EH (cell line): ENCODE measurements at places on chromosomes 1 and 21.

DNA sequence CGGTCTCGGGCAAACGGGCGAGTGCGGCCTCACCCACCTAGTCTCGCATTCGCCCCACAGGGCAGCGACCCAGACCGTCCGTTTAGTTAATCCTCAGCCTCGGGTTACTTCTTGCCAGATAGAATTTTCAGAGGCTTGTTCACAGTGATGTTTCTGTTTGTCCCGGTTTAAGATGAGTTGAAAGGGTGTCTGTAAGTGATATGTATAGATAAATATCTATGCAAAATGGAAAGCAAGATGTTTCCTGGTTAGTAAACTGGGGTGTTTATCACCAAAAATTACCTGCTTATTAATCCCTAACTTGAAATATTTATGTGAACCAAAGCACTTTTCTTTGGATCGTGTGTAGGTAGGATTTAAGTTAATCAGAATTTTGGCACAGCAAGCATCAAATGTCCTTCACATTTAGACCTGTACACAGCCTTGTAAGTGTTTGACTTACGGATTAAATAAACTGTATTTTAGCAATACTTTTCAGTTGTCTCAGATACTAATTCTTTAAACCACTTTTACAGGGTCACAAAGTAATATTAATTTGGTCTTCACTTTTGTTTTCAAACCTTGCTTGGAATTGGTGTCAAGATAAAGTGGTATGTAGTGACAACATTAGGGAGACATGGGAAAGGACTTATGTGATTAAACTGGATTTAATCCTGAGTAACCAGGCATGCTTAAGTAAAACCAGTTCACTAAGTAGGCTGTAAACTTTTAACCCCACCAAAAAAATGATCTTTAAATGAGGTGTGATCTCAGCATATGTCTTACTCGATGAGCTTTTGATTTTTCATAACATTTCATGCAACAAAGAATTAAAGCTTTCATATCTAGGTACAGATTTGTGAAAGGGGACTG lies 914 bp downstream of the ZNF326 start:
- DNase-seq: peak; percentile 32

- DNase-seq: no peak
Measured at GRCh38 chr1:104235141-104235540, 485.4 kb downstream of the AMY1C start.

DNA sequence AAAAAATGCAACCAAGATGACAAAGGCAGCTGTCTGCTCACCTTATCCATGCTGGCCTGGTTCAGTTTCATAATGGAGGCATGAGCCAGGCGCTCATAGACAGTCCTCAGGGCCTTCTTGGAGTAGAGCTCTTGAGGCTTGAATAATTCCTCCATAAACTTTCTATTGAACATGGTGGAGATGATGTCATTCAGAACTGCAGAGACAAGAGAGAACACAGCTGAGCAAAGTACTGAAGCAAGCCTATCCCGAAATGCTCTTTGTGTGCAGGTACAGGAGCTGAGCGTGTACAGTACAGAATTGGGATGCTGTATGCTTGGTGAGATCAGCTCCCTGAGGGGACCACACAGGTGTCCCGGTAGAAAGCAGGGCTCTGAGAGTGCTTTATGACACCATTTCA lies 11.5 kb downstream of the OSCP1 start:
- no peak for DNase-seq

DNA sequence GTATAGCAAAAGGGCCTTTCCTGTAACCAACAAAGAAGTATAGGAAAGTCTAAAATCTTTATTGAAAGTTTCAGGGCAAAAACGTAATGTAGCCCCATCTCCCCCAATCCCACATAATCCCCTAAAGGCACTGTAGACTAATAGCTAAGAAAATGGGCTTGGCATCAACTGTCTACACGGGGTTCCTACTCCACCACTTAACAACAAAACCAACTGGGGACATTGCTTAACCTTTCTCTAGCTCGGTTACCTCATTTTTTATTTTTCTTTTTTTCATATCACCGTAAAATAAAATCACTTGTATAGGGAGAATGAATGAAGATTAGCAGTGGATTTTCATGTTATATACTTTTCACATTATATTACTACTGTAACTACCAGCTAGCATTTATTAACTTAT lies 12.3 kb downstream of the MACF1 start:
- no peak for DNase-seq

- no peak for DNase-seq
Measured at GRCh38 chr1:77891200-77891599, 2.8 kb downstream of the NEXN start.

DNA sequence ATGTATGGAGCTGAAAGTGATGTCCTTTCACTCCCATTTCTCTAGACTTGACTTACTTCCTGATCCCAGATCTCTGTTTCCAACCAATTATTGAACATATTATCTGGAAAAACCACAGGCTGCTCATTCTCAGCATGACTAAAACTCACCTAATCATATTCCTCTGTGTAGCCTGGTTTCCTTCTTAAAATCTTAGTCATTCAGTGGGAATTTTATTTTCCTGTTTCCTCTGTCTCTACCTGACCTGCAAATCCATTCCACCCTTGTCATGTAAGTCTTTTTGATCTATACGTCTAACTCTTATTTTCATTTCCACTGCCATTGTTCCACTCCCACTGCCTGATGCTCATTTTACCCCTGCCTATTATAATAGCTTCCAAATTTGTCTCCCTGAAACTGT lies 67.9 kb upstream of the APOBEC4 start:
- DNase-seq: no peak

- peak; percentile 66 for DNase-seq
Measured at GRCh38 chr1:221045842-221046831, 166.9 kb downstream of the HLX start.

GRCh38 chr1:205068001-205068400 lies 16.3 kb downstream of the TMEM81 start:
- no peak for DNase-seq

DNA sequence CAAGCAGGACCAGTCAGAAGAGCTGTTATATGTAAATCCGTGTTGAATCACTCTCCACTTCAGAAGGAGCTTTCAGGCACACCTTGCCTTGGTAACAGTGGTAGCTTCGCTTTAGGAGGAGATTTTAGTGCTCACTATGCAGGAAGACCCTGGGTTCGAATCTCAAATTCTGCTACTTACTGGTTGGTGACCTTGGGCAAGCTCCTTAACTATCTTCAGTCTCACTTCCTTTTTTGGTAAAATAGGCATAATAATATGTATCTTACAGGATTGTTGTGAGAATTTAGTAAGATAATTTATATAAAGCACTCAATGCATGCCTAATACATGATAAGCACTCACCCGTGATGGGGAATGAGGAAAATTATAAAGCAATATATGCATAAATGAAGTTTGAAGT lies 46.7 kb upstream of the GPR52 start:
- DNase-seq: no peak

- peak; percentile 33 for DNase-seq
Measured at GRCh38 chr1:67211589-67212563, 45.6 kb downstream of the IL23R start.

- DNase-seq: no peak
Measured at GRCh38 chr1:19511116-19511515, 25.8 kb upstream of the CAPZB start.

DNA sequence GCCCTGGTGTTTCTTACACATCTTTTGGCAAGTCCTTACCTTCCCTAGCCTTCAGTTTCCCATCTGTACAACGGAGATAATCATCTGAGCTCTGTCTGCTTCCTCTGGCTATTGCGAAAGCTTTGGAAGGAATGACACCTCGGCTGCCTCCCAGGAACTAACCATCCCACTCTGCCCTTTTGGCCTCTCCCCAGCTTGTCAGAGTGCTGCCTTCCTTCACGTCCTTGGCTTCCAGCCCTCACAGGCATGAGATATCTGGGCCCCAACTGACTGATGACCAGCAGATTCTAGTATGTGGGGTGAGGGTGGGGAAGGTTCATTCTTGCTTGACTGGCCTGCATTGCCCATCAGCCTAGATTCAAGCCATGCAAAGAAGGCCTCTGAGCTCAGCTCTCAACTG lies 253.1 kb upstream of the FGGY start:
- DNase-seq: peak; percentile 99

- DNase-seq: peak; percentile 84
Measured at GRCh38 chr1:209743145-209743482, 12.7 kb upstream of the TRAF3IP3 start.

GRCh38 chr1:52002038-52002917 lies 11.8 kb upstream of the RAB3B start:
- peak; percentile 91 for DNase-seq

DNA sequence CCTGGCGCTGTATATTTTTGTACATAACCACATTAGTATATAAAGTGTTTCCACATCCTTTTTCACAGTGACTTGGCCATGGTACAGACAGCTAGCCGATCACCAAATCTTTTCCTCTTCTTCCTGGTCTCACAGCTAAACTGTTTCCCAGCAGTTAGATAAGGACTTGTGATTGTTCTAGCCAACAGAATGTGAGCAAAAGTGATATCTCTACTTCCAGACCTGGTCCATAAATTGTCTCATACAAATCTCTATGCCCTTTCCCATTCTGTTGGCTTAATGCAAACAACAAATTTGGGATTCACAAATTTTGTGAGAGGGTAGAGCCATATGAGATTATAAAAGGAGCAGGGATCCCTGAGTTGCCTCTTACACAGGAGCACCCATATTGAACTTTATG lies 19.5 kb downstream of the PAFAH2 start:
- no peak for DNase-seq

- DNase-seq: no peak
Measured at GRCh38 chr1:103333141-103333540, 192.4 kb upstream of the RNPC3 start.

DNA sequence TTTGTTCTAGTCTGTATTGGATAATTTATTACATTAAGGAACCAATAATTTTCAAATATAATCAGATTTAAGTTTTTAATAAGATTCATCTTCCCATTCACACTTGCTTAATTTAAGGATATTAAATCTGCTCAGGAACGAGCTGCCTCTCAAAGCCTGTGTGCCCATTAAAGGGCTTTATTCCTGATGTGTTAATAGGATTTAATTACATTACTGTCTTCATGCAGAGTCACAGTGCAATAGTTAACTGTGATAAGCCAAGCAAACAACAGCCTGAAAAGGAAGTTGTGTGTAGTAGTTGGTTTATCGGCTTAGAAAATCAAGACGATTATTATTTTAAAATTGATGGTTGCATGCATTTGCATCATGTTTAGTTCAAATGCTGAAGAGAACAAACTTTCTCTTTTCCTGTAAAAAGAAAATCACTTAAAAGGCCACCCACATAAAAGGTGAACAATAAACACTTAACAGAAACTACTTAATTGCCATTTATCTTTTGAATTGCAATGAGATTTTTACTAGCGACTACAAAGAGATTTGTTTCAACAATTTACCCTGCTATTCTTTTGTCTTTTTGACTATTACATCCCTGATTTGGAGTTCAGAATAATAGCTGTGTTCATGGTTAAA lies 174.6 kb downstream of the RWDD3 start:
- no peak for DNase-seq

- peak; percentile 62 for DNase-seq
Measured at GRCh38 chr21:44800971-44801467, 601 bp downstream of the UBE2G2 start.

DNA sequence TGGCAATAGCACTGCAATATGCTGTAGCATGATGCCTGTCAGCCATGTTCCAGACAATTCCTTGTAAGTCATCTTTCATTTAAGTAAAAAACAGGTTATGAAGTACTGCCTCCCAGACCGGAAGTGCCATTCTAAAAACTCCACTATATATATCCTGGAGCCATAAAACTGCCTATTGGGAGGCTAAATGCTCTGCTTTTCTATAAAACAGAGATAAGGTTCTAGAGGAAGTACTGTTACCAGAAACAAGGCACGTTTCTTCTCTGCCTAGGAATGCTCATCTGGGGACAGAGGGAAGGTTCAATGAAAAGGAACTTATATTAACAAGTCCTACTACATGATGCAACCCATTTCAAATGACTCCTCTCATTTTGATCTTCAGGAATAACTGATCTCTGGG lies 66.8 kb downstream of the GPR137B start:
- peak; percentile 7 for DNase-seq

- DNase-seq: no peak
Measured at GRCh38 chr1:189708674-189709073, 769.0 kb downstream of the BRINP3 start.

- no peak for DNase-seq
Measured at GRCh38 chr1:14553711-14554110, 44.8 kb upstream of the KAZN start.

DNA sequence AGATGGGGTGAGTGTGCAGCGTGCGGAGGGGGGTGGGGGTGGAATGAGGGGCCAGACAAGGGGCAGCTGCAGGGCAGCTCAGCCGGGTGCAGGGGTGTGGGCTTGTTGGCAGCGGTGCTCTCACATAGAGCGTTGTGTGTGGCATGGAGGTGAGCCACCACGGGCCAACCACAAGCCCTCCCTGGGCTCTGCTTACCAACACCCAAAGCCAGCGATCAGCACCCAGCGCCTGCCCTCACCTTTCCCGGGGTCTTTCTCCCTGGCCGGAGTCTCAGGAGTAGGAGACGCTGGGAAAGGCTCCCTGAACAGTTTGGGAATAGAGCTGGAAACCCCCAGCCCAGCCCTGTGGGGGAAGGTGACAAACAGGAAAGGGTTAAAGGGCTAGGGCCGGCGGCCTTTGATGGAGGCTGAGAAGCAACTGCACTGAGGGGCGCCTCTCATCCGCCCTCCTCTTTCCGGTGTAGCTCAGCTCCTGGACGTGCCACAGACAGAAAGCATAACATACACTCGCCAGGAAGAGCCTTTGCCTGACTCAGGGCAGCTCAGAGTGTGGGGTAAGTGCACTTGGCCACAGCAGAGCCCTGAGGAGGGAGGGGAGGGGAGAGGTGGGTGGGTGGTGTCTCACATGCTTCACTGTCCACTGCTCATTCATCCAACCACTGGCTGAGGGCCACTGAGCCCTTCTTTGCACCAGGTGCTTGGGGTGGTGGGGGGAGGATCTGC lies 577 bp downstream of the IKBKE start:
- peak; percentile 85 for DNase-seq

- peak; percentile 91 for DNase-seq
Measured at GRCh38 chr1:89725011-89725370, 92.1 kb downstream of the LRRC8C start.

DNA sequence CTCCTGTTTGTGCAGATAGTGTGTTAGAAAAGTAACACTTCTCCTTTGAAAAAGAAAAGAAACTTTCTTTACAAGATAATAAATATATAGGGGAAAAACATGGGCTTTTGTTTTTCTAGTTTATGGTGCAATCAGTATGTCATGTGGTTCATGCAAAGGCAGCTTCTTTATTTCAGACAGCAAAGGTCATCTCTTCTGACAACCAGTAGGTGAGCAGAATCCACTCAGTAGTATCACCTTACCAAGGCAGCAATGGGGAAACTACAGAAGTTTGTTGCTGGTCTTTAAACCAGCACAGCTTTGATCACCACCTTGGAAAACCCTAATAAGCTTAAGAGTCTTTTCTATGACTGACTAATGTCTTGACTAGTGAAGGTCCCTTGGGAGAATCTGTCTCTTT lies 13.0 kb upstream of the SAMSN1 start:
- DNase-seq: no peak

DNA sequence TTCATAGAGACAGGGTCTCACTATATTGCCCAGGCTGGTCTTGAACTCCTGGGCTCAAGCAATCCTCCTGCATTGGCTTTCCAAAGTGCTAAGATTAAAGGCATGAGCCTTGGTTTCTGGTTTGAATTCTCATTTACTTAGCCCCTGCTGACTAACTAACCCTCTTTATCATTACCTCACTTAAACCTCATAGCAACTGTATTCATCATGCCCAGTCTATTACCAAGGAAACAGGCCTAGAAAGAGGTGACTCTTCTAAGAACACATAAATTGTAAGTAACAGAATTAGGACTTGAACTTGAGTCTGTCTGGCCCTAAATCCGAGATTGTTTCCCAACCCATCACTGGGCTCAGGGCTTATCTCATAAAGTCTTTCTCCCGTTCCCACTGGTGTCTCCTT lies 44.2 kb downstream of the TMEM53 start:
- peak; percentile 69 for DNase-seq
